ENCODE measurements at places on chromosomes 12 and 14.
A peak's percentile ranks its signal among the peaks of the same experiment; 100 is the strongest.

GRCh38 chr12:96308881-96309280 lies 91.4 kb downstream of the CDK17 start:
- no peak for DNase-seq

DNA sequence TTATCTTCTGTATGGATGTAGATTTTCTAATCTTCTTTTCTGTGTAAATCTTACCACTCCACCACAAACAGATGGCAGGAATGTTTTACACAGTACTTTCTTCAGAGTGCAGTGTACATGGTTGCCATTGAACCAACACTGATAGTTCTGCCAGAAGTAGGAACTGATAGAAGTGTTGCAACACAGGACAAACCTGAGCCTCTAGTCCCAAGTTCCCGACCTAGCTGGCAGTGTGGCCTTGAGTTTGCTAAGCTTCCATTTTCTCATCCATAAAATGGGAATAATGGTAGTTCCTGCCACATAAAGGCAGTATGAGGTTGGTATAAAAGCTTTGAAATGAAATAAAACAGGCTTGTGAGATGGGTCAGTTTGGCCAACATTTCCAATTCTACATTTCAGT lies 50.8 kb upstream of the SAV1 start:
- no peak for DNase-seq

- no peak for DNase-seq
Measured at GRCh38 chr12:110862329-110862728, 15.5 kb downstream of the CCDC63 start.

DNA sequence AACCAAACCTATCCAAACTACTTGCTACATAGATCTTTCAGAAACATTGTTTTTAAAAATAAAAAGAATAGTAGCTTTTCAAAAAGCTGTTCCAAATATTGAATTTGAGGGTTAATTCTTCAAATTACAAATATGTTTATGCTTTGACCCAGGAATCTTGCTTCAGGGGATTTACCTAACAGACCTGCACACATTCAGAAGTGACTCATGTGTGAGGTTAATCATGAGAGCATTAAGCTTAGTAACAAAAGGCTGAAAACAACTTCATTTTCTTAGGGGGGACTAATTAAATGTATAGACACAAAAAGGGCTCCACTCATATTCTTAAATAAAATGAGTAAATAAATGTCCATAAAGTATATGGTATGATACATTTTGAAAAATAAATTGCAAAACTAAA lies 672.4 kb upstream of the FLRT2 start:
- DNase-seq = no peak

- DNase-seq = no peak
Measured at GRCh38 chr12:12323118-12323517, 26.9 kb downstream of the MANSC1 start.

DNA sequence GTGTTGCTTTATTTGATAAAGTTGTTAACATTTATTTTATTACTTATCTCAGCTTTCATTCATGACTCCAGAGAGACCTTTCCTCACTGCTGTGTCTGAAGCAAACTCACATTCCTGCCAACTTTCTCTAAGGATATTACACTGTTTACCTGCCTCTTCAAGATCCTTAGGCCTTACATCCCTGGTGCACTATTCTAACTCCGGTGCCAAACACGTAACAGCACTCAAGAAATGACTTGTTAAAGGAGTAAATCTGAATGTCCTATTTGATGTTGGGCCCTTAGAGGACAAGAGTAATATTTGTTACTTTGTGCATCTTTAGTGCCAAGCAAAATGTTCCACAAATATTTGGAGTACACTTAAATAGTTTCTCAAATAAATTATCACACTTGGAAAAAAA lies 324.1 kb upstream of the FLRT2 start:
- no peak for DNase-seq

GRCh38 chr14:56390859-56391258 lies 188.7 kb upstream of the TMEM260 start:
- no peak for DNase-seq

GRCh38 chr14:63712123-63712522 lies 15.7 kb downstream of the SGPP1 start:
- DNase-seq = no peak

GRCh38 chr12:40034712-40035111 lies 71.2 kb downstream of the SLC2A13 start:
- no peak for DNase-seq

- DNase-seq = no peak
Measured at GRCh38 chr14:80477388-80478160, 266.3 kb upstream of the DIO2 start.

- no peak for DNase-seq
Measured at GRCh38 chr12:31390991-31391390, 65.0 kb upstream of the SINHCAF start.

DNA sequence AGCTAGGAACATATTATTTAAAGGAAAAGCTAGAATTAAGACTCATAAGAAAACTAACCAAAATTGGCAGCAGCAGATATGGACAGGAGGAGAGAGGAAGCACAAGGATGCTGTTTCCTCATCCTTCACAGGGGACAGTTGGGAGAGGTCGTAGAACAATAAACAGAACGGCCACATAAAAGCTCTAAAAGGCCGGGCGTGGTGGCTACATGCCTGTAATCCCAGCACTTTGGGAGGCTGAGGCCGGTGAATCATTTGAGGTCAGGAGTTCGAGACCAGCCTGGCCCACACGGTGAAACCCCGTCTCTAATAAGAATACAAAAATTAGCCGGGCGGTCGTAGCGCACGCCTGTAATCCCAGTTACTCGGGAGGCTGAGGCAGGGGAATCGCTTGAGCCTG lies 10.5 kb downstream of the TCL1B start:
- DNase-seq = no peak

DNA sequence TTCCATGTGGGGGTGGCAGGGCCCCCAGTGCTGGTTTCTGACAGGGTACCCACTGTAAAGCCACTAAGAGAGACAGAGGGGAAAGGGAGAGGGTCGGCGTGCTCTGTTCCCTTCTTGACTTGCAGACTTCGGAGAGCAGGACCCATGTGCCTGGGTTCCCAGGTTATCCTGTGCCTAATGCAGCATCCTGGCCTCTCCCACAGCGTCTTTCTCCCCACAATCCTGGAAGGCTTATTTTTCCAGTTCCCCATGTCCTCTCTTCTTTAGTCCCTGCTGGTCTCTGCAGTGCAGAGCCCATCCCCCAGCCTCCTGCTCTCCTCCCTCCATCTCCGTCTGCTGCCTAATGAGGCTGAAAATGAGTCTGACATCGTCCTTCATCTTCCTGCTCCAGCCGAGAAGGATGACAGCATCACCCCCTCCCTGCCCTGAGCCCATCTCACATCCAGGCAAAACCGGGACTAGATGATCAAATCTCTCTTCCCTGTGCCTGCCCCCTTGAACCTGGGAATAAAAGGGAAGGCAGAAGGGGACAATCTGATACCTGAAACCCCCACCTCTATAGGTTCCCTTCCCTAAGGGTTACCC lies 15.1 kb downstream of the CALCOCO1 start:
- no peak for DNase-seq

DNA sequence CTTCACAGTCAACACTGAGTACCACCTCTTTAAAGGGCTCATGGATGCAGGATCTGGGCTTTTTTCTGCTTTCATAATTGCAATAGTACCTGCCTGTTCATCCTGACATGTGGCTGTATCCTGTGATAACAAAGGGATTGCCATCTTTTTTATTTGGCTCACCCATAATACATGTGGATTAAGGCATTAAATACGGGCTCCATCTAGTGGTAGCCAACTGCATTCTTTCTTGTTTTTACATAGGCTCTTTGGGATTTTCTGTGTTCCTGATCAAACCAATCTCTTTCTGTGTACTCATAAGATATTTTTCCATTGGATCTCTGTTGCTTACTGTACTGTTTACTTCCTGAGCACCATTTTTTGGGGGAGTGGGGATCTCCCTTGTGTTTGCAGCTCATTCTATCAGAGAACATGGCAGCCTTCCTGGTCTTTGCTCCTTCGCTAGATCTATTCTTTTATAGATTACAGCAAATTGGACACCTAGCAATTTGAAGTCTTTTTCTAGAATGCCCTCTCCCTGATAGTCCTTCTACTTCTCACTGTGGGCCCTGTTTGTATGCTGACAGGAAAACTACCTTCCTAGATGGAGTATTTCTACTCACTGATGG lies 723.4 kb upstream of the MDGA2 start:
- peak; percentile 10 for DNase-seq

DNA sequence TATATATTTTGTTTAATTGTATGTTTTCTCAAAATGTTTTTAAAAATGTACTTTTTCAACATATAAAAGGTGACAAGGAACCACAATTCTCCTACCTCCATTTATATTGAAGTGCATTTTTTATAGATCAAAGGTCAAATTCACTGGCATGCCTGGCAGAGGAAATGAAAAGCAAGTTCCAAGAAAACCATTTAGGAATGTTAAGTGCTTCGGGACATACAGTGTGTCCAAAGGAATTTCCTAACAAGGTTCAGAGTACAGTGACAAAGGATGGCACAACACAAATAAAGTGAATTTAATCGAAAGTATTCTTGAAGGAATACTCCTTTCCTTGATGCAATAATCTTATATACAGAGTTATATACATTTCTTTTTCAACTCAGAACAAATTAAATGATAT lies 242.3 kb downstream of the CCER1 start:
- no peak for DNase-seq

- peak; percentile 5 for DNase-seq
Measured at GRCh38 chr12:48717252-48717695, 767 bp upstream of the CCNT1 start.

GRCh38 chr14:44995770-44996294 lies 33.8 kb downstream of the TOGARAM1 start:
- no peak for DNase-seq

GRCh38 chr12:109156586-109156985 lies 40.2 kb downstream of the ACACB start:
- no peak for DNase-seq

- DNase-seq = peak; percentile 38
Measured at GRCh38 chr14:81453166-81453766, 53.1 kb upstream of the STON2 start.

DNA sequence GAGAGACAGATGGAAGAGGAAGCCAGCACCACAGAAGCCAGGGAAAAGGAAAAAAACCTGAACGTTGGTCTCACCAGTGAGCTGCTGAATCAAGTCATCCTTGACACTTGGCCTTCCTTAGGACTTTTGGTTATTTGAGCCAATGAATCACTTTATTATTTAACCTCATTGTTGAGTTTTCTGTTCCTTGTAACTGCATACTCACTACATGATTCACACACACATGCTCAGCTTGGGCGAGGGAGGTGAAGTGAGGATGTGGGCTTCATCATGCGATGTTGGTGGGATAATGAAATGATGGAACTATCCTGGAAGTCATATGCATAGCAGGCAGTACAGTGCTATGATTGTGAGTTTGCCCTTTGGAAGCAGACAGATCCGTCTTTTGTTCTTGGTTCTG lies 40.6 kb upstream of the RPH3A start:
- no peak for DNase-seq

DNA sequence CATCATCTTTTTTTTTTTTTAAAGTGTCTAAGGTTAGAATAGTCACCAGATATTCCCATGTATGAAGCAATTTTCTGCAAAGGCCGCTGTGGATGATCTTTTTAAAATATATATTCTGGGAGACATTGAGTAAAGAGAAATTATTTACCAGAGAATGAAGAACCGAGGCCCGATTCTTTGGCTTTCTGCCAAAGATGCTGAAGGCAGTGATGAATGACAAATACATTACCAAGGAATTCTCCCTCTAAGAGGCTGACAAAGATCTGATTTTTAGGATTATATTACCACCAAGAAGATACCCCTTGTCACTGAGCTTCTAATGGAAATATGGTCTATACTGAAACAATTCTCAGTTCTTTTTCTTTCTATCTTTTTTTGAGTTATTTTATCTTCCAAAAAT lies 336.8 kb downstream of the NAV3 start:
- no peak for DNase-seq

DNA sequence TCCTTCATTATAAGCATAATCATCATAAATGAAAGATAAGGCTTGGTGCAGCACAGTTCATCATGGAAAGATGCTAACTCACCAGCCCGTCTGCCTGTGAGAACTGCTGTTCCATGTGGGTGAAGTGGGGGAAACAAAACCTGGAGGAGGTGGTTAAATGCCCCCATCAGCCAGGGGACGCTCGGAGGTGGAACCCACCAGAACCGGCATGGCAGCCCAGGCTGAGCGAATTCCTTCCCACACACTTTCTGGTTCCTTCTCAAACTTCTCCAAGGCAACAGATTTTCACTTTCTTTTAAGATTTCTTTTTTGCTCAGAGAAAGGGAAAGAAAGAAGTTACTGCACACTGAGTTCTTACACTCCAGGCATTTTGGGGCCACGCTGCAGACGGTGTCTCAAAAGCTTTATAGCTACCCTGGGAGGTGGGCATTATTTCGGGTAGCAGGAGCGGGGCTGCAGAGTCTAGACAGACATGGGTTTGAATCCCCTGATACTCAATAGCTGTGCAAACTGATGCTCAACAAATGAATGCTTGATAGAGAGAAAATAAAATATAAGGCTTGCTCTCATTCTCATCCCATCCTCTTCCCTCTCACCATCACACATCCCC lies 190.7 kb downstream of the BCL11B start:
- DNase-seq = no peak

GRCh38 chr12:127500512-127501035 lies 766.4 kb upstream of the TMEM132C start:
- DNase-seq = no peak

DNA sequence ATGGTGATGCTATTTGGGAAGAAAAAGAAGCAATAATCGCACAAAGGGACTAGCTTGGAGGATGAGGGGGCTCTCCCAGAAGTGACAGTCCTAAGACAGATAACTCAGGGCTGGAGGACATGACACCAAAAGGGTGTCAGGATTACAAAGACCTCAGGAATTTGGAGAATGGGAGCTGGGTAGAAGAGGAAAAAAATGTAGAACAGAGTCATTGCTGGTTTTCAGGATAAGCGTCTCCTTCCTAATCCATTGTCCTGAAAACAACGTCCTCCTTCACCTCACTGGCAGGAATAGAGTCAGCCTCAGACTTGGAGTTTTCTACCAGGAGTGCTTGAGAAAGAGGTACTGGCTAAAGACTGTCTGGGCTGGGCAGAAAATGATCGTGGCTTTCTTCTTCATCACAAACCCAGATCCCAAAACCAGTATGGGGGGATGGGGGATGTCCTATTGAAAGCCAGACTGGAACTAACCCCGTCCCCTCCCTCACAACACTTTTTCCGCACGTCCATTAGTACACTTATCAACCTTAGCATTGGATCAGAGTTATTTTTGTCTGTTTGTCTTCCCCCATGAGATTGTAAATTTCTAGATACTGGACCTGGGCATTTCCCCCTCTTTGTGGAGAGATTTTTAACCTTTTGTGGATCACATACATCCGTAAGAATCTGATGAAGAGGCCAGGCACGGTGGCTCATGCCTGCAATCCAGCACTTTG lies 14.3 kb downstream of the B4GALNT3 start:
- no peak for DNase-seq

DNA sequence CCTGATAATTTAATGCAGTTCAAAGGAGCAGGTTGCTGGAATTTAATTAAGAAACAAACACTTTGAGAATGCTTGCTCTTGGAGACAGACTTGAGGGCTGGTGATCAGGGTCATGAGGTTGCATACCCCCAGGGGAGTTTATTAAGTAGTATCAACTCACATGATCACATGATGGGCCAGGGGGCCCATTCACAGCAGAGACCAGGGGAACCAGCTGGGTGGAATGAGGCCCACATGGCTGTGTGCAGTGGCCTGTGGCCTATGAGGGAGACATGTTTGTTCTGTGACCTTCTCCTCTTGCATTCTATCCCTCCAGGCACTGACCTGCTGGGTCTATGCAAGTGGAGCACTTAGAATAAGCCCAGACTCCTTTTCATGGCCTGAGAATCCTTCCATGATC lies 266.6 kb upstream of the PWP1 start:
- no peak for DNase-seq

GRCh38 chr12:82605115-82605514 lies 81.6 kb upstream of the TMTC2 start:
- DNase-seq = no peak

All from Panc1 (cell line).